ENCODE measurements at places on chromosomes 4 and X. TPM values are rescaled to one million over a fixed set of nuclear protein-coding genes. Genes with fewer than 3 reads are reported as not detected.

- no peak for DNase-seq
These were observed 224.2 kb upstream of the EMCN start for GRCh38 chr4:100742045-100742444.

LRCH2 gene
- 5.2 TPM for total RNA-seq

GRCh38 chr4:99811850-99812249 lies 4.8 kb upstream of the DAPP1 start:
- DNase-seq: no peak

FDCSP gene
- not detected for total RNA-seq

DNA sequence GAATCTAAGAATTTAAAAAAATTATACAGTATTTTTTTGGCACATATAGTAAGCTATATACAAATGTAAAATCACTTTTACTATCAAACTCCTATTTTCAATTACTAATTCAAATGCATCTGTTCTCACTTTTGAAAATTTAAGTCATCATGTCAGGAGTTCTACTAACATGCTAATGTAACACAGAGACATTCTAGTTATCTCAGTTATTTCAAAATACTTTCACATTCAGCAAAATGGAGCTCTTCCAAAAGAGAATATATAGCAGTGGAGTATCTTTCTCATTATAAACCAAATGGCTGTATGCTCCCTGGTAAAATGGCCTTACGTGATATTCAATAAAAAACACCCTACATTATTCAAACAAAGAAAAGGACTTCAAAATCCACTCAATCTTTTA lies 42.3 kb downstream of the RFC1 start:
- DNase-seq: no peak

- no peak for DNase-seq
These were observed 650.8 kb downstream of the PCDH7 start for GRCh38 chr4:31370866-31371465.

DNA sequence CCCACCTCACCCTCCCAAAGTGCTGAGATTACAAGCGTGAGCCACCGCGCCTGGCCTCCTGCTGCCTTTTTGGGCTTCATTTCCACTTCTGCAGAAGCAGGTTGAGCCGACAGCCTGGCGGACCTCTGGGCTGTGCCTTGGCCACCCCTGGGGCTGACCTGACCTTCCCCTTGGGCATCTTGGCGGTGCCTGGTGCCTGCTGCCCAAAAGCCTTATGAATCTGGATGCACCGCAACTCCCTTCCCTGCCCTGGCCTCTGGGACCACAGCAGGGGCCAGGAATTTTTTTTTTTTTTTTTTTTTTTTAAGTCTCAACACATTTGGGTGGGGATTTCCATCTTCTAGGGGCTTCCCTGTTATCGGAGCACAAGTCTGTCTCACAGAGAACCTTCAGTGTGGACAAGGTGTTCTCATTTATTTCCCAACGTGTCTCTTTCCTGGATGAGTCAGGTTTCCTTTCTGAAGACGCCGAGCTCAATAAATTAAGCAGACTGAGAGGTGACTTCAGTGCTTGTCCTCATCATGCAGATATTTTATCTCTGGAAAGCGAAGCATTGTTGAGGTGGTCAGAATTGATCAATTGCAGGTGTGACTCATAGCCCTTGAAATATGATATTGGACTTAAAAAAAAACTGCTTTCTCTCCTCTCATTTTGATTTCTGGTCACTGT lies 79.7 kb downstream of the SHROOM2 start:
- no peak for DNase-seq

MAOB gene
- total RNA-seq: 4.6 TPM

TSPAN6 gene
- 17.2 TPM for total RNA-seq

GRCh38 chr4:1683261-1683735 lies 815 bp downstream of the FAM53A start:
- peak; percentile 75 for DNase-seq

- no peak for DNase-seq
These were observed 26.8 kb upstream of the GRXCR1 start for GRCh38 chr4:42865572-42866189.

DNA sequence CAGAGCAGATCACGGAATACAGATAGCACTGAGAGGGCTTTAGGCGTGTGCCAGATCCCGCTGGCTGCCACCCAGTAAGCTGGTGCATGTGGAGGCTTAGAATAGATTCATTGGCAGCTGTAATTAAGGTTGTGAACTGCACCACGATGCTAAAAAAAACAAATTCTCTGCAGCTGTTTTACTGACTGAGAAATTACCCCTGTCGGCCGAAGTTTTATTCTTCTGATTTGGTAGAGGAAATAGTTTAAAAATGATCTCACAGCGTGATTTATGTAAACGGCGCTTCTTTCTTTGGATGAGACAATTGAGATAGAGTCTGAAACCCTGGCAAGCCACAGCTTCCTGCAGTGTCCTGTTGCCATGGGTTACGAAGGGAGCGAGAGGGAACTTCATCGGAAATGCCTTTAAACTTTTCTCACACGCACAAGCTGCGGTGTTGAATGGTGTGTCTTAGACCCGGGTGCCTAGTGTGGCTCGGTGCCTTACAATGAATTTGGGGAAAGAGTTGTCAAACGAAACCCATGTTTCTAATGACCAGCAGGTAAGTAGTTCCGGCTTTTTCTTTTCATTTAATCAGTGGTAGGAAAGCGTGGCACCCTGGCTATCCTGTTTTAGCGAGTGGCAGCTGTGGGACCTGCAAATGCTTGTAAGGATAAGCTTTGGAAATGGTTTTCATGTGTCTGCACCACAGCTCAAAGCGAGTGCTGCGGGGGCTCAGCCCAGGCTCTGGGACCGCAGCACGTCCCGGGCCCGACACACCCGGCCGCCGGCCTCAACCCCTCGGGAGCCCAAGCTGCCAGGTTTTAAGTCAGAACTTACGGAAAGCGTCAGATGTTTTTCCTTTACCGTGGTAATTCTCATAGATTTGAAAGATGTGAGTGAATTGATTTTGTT lies 71.7 kb upstream of the HGFAC start:
- no peak for DNase-seq

DNA sequence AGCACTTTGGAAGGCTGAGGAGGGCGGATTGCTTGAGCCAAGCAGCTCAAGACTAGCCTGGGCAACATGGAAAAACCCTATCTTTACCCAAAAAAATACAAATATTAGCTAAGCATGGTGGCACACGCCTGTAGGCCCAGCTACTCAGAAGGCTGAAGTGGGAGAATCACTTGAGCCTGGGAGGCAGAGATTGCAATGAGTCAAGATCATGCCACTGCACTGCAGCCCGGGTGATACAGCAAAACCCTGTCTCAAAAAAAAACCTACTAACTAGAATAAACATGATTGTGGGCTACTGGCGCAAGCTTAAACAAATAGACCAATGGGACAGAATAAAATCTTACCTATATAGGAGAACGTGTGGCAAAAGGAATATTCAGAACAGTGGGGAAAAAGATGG lies 7.3 kb downstream of the CDKL2 start:
- no peak for DNase-seq

GRCh38 chrX:46739736-46740135 lies 19.2 kb downstream of the SLC9A7 start:
- DNase-seq: no peak

DNA sequence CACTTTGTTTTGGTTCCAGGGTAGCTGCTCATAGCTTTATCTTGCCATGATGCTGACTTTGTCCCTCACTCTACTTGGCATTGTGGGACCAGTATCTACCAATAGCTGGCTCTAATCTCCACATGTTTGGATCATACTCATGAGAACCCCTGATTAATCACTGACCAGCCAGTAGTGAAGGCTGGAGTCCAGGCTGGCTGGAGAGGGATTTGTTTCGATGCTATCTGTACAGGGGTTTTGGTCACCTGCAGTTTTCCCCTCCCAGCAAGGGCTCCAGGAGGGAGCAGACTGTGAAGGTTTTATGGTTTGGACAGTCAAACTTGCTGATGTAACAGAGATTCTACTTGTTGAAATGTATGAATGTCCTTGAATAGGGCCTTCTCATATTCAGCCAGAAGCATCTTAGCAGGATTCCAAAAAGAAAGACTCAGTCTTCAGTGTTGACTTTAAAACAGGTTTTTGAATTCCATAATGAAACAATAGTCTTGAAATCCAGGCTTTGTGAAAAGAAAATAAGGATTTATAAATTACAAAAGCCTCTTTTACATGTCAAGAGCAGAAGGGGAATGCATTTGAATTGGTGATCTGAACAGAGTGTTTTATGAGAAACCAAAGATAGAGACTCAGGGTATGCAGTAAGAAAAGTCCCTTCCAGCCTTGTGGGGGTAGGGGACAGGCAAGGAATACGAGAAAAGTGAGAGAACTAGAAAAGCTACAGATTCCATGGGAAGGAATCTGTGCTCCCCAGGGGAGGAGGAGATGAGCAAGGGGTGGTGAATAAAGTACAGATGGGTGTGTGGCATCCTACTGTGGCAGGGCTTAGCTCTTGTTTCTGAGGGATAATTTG lies 103.1 kb upstream of the SHISA3 start:
- no peak for DNase-seq

DNA sequence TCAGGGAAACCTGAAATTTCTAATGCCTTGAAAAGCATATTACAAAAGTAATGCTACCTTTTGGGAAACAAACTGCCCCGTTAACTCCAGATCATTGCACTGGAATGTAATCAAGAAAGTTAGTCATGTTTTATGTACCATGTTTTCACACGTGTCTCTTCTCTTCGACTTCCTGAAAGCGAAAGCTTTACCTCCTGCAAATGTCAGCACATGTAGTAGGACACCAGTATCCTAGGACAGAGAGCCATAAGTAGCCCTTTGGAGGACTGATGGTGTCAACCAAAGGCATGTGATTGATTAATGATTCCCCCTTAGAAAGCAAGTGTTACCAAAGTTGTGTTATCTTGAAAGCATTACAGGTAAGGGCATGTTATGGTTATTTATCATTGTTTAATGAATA lies 8.8 kb upstream of the MND1 start:
- DNase-seq: no peak

CITED1 gene
- total RNA-seq: not detected

Data from ascending aorta (tissue), 2 donors.